ENCODE measurements at places on chromosomes 11 and 22.

DNA sequence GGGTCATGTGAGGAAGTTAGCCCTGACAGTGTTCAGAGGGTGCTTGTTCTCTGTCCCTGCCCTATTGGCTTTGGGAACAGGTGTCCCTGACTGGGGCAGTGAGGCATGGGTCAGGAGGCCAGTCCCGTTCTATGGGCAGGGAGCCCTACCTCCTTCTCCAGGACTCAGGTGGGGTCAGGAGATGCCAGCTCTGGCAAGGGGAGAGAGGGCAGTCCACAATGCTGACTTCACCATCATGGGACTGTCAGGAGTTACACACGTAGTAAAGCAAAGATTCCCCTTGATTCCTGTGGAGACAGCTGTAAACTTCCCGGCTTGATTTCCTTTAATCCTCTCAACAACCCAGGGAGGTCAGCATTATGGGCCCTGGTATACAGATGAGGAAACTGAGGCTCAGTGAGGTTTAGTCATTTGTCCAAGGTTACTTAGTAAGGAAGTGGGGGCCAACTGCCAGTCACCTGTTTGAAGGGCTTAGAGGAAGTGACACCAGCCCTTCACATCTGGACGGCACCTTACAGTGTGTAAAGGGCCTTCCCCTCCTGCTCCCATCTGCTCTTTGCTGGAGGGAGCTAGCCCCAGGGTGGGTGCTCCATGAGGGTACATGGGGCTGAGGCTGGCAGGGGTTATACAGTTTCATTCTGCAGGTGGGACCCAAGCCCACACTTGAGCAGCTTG, 11.9 kb downstream of the MICALL1 start:
- no peak for DNase-seq

GRCh38 chr11:88308576-88308975, 29.0 kb downstream of the CTSC start:
- DNase-seq = no peak

GRCh38 chr22:28231441-28231840, 312.4 kb upstream of the PITPNB start:
- peak; percentile 52 for DNase-seq

- DNase-seq = no peak
Observed at GRCh38 chr22:20580179-20580578, 72.8 kb downstream of the MED15 start.

GRCh38 chr11:75578977-75579376, 16.9 kb downstream of the SERPINH1 start:
- DNase-seq = peak; percentile 54

- DNase-seq = peak; percentile 37
Observed at GRCh38 chr11:27055065-27055682, 14.6 kb downstream of the BBOX1 start.

DNA sequence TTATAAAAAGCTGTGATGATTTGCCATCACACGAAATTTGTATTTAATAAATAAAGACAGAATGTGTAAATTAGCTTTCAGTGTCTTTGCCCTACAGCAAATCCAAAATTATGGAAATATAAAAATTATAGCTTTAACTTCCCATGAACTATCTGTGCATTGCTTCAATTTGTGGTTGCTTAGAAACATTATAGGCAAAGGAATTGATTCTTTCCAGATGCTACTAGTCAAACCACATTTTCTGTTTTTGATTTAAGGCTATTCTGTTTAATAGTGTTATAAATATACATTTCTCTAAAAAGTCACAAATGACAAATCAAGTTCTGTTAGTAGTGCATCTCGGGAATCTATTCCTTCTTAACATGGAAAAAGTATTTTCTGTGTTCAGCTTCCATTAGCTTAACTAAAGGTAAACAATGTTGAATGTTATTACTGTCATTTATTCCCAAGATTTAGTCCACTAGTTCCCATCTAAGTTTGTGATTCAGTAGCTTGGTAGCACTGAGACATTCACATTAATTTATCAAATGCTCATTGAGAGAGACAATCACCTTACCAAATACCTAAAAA, 1086.3 kb upstream of the CCDC90B start:
- DNase-seq = no peak

DNA sequence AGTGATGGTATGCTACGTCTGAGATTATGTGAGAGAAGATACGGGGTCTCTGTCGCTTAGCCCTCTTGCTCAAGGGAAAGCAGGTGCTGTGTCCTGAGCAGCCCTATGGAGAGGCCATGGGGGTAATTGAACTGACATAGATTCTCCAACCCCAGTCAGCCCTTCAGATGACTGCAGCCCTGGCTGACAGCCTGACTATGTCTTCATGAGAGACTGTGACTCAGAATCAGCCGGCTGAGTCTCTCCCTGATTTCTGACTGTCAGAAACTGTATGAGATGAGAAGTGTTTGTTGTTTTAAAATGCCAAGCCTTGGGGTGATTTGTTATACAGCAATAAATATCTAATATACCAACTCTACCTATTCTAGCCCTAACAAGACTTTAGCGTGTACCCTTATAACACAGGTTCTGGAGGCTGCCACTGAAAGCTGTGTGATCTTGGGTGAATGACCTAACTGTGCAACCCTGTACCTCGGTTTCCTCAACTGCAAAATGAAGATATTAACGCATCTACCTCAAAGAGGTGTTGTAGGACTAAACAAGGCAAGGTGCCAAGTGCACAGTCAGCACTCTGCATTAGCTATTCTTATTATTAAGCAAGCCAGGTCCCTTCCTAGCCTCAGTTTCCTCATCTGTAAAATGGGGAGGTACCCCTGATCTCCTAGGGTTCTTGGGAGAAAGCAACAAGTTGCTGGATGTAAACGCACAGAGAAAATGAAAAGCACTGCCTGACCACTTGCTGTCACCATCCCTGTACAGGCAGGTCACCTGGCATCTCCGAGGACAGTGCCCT, 24.9 kb downstream of the SLC43A1 start:
- peak; percentile 38 for DNase-seq

DNA sequence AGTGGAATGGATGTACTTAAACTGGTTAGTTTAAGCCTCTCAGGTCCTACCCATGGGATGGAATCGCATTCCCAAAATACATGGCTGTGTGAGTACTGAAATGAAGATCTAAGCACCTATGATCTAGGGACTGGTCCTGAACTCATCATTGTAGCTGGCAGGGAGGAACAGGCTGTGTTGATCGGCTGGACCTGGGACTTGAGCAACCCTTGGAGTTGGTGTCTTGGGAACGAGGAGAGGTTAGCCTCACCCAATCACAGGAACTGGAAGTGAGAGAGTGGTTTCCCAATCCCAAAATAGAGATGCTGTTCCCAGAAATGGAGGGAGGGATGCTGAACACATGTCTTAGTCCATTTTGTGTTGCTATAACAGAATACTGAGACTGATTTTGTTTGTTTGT, 16.4 kb upstream of the ASCC2 start:
- DNase-seq = no peak

DNA sequence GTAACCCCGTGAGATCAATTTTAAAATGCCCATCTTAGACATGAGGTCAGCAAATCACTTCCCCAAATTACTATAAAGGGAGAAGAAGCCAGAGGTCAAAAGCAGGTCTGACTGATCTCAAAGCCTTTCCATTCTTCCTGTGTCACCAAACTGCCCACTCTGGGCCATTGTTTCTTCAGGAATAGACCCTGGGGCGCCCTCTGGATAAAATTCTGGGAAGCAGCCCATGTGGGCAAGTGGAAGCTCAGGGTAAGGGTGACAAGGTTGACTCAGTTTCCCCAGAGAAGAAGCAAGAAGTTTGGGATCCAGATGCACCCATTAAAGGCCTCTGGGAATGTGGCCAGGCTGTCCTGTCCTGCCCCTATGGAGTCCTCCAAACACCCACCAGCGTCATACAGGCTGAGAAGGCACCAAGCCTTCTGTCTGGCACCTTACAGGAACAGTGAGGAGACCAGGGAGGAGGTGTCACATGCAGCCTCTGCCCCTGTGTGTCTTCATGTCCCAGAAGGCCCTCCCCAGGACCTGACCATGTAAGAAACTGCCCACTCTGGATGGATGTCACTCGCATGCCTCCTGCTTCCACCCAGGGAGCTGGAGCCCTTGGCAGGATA, 50.1 kb downstream of the CHST1 start:
- no peak for DNase-seq

DNA sequence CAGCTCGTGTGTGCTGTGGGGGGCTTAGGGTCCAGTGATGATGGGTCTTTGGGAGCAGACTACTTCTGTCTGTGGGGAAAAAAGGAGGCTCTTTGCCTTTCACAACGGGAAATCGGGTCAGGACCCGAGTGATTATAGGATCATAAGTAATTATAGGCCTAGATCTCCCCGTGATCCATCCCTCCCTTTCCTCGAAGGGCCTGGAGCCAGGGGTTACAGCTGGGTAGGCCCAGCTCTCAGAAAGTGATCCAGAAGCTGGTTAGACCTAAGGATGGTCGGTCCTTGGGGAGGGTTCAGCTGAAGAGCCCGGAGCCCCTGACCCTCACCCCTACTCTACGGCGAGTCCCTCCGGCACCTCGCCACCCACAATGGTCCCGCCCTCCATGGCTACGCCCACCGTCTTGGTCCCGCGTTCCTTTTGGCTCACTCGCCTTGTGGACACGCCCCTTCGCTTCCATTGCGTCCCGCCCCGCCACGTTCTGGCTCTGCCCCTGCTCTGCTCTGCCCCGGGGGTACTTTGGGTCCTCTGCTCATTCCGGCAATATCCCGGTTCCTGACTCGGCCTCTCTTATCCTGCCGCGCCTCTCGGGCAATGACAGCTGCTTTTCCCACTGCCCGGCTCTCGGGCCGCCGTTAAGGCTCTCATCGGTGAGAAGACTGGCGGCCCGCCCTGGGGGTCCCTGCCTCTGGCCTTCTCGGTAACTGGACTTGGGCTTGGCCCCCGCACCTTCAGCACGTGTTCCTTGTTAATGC, 5.0 kb downstream of the IGSF22 start:
- peak; percentile 43 for DNase-seq

GRCh38 chr11:23097891-23098290, 237.6 kb upstream of the CCDC179 start:
- no peak for DNase-seq

DNA sequence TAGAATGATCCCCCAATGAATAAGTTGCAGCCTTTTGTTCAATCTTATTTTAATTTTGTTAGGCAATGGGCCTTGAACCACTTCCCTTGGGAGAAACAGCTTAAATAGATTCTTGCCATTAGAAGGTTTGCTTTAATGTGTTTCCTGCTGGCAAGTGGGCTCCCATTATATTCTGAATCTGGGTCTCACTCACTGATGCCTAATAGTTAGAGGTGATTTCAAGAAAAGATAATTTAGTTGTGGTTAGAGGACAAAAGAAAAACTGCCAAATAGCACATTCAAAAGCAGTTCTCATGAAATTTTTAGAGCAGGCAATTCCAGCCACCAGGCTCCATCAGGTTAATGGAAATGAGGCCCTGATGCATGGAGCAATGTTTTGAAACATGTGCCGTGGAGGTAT, 362.6 kb upstream of the CHORDC1 start:
- DNase-seq = no peak

DNA sequence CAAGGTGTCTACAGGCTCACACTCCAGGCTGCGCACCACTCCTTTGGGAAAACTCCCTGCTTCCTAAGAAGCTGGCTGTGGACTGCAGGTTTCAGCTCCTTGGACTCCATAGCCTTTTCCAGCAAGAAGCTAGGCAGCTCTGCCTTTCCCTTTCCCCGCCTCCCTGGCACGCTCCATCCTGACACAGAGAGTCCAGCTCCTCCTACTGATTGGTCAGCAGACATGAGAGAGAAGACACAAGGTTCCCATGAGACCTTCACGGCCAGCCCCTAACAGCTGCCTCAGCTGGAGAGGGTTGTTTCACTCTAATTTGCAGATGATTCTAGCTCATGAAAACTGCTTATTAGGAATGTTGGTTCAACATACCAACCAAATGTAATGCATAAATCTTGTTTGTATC, 27.6 kb downstream of the TENM4 start:
- DNase-seq = peak; percentile 94

- no peak for DNase-seq
Observed at GRCh38 chr11:44915621-44916020, 35.1 kb downstream of the TP53I11 start.

- DNase-seq = no peak
Observed at GRCh38 chr11:95149651-95150364, 60.2 kb downstream of the ENDOD1 start.

GRCh38 chr11:66282468-66283455, 4.8 kb downstream of the CNIH2 start:
- peak; percentile 91 for DNase-seq

Data from IMR-90 (cell line).